NCI-H187 treated with DMSO at 0.1 percent for 48 hours (cell line): ENCODE measurements at places on chromosomes 11 and 22.

DNA sequence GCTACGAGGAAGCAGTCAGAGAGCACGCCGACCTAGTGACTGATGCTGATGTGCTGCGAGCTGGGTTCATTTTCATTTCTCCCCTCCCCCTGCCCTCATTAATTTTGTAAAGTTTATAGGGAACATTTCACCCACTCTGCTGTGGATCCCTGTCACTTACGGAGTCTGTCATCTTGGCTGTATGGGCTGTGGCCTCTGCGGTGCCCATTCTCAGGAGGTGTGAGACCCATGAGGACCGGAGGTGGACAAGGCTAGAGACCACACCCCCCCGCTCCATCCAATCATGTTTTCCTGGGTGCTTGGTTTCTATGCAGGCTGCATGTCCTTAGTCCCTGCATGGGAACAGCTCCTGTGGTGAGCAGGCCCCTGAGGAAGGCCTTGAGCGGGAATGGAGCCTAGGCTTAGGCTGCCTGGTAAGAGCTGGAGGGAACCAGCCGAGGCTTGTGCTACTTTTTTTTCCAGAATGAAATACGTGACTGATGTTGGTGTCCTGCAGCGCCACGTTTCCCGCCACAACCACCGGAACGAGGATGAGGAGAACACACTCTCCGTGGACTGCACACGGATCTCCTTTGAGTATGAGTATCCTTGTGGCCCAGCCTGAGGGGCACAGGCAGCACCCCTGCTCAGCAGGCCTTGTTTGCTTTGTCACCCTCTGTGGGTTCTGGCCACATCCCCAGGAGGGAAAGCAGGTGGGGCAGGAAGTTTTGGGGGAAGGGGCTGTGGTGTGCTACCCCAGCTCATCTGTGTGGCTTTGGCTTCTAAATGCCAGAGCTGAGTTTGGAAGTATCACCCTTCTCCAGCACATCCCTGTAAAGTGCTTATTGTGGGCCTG lies 19.1 kb downstream of the CLDN5 start:
- no peak for DNase-seq

- no peak for DNase-seq
Observed at GRCh38 chr22:31049815-31050420, 31.2 kb upstream of the SMTN start.

- DNase-seq, result no peak
Observed at GRCh38 chr11:96390488-96390792, 627 bp downstream of the JRKL start.

GRCh38 chr22:22799561-22799960 lies 88.1 kb upstream of the IGLL5 start:
- DNase-seq, result no peak

DNA sequence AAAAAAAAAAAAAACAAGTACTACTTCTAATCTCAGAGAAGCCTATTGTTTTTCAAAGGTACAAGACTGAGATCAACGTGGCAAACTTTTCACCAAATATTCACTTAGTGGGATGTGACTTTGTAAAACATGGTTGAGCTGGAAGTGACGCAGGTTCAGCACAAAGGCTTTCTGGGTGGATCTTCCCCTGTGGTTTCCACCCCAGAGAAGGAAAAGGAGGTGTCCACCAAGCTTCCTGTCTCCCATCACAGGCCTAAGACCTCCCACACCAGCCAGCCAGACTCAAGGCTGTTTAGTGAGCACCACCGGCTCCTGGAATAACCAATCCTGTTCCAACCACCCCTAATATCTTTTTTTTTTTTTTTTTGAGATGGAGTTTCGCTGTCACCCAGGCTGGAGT lies 5.7 kb downstream of the TMEM184B start:
- no peak for DNase-seq

- no peak for DNase-seq
Observed at GRCh38 chr22:22698263-22698750, 53.9 kb downstream of the GGTLC2 start.

- no peak for DNase-seq
Observed at GRCh38 chr11:12198251-12199222, 88.1 kb downstream of the MICAL2 start.

DNA sequence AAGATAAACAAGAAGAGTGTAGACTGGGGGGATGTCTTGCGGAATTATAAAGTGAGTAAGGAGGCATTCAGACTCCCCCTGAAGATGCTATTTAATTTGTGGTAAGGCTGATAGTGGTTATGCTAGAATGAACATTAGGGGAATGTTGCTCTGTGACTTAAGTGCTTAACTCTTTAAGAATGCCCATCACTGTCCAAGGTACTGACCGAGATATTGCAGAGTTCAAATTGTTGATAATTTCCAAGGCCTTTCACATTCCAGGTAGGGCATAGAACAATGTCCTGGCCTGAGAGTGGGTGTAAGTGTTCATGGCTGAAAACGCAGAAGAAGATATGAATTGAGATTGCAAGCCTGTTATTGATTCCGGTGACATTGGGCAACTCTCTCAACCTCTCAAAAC lies 90.3 kb upstream of the SEZ6L start:
- no peak for DNase-seq

GRCh38 chr11:72652873-72653630 lies 21.2 kb downstream of the PDE2A start:
- DNase-seq, result peak; percentile 64

DNA sequence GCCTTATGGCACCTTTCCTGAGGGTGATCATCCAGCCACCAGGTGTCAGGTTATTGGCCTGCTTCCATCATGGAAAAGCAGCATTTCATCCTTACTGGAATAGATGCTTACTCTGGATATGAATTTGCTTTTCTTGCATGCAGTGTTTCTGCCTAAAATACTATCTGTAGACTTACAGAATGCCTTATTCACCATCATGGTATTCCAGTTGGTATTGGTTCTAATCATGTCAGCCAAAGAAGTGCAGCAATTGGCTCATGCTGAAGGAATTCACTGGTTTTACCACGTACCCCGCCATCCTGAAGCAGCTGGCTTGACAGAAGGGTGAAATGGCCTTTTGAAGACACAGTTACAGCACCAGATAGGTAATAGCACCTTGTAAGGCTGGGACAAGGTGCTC lies 194.2 kb downstream of the AASDHPPT start:
- DNase-seq, result no peak

- no peak for DNase-seq
Observed at GRCh38 chr22:28188178-28188879, 269.3 kb upstream of the PITPNB start.
